ENCODE measurements at places on chromosomes 11 and 22.

DNA sequence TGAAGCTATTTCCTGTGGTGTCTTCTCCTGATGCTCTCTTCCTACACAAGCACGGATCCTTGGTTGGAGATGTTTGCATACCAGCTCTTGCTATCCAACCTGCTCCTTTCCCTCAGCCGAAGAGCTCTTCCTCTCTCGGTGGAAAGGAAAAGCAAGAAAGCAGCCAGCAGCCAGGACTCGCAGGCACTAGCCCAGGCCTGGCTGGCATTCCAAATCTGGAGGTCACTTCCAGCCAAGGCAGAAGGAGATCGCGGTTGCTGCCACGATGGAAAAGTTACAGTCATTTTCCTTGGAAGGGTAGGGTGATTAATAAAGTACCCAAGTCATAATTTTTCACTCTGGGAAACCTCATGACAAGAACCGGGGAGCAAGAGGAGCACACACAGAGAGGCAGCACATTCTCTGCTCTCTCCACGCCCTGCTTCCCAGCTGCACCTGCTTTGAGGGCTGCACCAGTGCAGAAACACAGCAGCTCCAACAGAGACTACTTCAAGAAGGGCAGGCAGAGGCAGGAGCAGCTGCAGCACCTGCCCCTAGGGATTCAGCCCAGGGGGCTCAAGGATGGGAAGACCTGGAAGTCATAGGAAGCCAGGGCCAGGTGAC, 399.3 kb downstream of the CADM1 start:
- DNase-seq: no peak

GRCh38 chr11:95702526-95702925, 87.1 kb downstream of the FAM76B start:
- DNase-seq: no peak

DNA sequence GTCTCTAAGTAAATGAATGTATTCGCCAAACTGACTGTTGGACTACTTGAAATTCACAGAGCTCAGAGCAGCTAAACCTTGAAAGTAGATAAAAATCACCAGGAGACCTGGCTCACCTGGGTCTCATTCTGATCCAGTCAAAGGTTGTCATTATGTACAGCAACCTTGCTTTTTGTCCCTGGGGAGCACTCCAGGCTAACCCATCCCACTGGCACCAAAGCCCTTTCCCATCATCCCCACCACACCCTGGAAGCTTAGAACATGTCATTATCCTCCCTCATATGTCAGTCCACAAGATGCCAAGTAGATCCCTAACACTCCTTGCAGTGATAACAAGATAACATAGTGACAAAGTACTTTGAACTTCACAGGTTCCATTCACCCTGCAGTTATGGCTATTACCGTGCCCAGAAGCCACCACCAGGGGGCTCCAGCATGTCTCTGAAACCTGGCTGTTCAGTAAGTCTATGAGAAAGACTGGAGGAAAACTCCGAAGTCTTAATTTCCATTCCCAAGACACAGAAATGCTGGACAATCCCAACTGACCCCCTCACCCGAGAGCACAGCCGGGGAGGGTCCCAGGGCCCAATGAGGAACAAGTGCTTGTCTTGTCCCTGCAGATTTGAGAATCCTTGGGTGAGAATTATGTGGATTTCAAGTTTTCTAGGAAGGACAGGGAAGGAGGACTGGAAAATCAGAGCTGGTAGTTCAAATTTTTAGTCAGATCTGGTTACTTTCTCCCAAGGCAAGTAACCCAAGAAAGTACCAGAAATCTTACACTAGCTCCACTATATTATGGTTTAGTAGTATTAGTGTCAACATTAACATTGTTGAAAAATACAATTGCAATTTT, 43.0 kb upstream of the USP47 start:
- DNase-seq: no peak

GRCh38 chr11:61187505-61188130, 15.7 kb upstream of the PGA3 start:
- peak; percentile 6 for DNase-seq

DNA sequence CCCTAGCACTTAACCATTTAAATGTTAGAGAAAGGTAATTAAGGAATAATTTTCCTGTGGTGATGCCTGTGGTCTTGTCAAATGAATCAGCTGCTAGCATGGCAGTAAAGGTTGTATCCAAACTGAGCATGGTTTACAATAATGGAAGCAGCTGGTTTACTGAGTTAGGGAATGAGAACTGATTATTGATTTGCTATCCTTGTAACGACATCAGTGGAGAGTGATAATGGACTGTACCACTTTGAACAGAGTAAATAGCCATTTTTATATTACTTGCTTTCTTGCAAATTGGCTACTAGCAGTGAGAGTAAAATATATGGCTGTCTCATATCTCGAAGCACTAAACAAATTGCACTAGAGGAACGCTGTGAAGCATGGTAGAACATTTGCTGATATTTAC, 589.0 kb upstream of the ANO5 start:
- DNase-seq: no peak

DNA sequence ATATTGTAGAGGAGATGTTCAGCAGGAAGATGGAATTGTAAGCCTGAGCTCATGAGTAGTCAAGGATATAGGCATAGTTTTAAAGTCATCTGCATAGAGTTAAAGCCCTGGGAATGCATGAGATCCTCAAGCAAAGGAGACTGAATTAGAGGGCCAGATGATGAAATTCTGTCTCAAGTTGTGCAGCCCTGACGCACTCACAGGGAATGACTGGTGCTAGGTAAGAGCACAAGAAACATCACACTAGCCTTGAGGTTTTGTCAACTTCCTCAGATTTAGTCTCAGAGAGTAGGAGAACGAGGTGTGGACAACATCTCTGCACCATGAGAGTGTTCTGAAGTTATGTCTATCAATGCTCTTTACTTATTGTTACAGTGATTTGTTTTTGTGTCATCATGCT, 5.8 kb downstream of the RAB38 start:
- no peak for DNase-seq

- DNase-seq: no peak
Observed at GRCh38 chr11:46207270-46207669, 70.2 kb upstream of the CREB3L1 start.

DNA sequence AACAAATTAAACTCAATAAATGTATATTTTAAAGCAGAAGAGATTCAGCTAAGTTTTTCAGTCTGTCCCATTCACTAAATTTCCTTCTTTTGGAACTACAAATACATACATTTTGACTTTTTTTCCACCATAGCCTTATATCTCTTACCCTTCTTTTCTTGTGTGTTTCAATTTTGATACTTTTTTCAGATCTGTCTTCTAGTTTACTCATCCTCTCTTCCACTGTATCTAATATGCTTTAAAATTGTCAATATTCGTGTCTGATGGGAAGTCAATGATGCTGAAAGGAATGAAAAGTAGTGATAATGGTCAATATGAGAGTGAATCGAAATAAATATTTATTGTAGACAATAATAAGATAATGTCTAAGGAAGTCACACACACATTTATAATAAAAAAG, 332.3 kb upstream of the KIRREL3 start:
- DNase-seq: no peak

DNA sequence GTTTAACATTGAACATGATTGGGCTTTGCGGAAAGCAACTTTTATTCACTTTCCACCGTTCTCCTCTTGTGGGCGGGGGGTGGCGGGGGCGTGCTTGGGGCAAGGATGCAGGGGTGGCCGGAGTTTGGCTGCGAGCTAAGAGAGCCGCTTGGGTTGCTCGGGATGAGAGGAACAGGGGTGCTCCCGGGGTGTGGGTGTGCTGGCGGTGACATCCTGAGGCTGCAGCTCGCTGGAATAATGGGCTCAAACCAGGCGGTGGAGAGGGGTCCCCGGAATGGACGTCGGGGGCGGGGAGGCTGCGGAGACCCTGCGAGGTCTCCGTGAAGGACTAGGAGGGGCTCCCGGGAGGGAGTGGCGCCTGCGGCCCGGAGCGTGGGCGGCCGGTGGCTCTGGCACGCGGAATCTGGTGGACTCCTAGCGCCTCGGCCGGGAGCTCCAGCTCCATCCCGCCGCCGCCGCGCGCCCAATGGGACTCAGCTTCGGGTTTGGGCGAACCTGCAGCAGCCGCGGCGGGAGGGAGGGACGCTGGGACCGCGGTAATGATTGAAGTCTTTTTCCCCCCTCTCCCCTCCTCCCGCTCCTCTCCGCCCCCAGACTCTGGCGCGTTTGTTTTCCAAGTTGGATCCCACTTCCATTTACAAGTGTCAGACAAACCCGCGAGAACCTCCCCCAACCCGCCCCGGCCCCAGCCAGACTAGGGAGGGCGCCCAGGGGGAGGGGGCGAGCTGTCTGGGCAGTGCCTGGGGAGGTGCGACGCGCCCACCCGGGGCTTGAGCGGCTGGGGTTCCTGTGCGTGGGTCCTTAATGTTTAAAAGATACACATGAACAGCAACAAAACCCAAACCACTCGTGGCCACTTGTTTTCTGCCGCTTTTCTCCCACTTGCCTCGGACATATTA, 2.0 kb downstream of the FAT3 start:
- no peak for DNase-seq

- no peak for DNase-seq
Observed at GRCh38 chr22:44704159-44705021, 2.4 kb downstream of the PRR5 start.

DNA sequence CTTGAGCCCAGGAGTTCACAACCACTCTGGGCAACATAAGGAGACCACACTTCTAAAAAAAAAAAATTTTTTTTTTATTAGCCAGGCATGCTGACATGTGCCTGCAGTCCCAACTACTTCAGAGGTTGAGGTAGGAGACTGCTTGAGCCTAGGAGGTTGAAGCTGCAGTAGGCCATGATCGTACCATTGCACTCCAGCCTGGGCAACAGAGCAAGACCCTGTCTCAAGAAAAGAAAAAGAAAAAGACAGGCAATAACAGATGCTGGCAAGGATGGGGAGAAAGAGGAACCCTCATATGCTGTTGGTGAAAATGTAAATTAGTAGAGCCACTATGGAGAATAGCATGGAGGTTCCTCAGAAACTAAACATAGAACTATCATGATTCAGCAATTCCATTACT, 64.8 kb downstream of the PAK1 start:
- DNase-seq: no peak

DNA sequence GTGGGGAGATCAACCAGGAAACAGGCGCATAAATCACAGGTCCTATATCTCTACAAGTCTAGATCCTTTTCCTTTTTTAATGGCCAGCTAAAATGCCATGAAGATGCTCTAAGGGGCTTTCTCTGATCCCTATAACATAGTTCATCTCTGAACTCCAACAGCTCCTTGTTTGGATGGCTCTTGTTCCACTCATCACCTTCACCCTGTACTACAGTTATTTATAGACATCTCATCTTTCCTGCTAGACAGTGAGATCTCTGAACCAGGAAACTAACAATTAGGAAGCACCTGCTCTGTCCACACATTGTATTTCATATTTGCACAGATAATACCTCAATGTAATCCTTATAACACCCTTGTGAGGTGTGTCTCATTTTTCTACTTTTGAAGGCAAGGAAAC, 31.6 kb downstream of the KCNA4 start:
- DNase-seq: no peak

DNA sequence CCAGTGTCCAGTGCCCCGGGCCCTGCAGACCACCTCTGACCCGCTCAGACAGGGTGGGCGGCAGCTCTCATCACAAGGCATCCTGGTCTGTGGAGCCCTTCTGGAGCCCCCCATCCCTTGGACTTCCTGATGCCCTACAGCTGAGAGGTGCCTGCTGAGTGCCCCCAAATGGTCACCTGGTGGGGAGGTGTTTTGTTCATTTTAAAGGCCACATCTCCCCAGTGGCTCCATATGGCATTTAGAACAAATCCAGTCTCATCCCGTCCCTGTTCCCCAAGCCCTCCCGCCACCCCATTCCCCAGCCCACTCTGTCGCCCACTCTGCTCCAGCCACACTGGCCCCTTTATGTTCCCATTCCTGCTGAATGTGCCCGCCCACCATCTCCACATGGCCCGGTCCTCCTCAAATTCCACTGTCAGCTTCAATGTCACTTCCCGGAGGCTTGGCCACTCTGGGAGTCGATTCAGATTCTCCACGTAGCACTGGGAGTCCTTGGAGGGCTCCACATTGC, 32.8 kb downstream of the OSBPL5 start:
- DNase-seq: no peak

DNA sequence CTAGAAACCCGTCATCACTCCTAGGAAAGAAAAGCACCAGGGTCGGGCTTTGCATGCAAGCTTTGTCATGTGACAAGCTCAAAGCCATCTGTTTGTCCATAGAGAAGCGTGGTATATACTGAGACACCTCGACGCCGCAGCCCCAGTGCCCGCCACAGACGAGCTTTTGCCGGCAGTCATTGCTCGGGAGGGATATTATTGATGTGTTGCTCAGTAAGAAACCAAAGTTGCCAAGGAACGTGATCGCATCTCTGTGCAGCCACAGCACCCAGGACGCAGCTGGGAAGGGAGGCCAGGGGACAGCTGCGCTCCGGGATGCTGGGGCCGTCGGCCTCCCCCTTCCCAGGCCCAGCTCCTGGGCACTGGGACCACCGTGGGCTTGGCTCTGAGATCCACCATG, 89.5 kb upstream of the KCNQ1OT1 start:
- no peak for DNase-seq

DNA sequence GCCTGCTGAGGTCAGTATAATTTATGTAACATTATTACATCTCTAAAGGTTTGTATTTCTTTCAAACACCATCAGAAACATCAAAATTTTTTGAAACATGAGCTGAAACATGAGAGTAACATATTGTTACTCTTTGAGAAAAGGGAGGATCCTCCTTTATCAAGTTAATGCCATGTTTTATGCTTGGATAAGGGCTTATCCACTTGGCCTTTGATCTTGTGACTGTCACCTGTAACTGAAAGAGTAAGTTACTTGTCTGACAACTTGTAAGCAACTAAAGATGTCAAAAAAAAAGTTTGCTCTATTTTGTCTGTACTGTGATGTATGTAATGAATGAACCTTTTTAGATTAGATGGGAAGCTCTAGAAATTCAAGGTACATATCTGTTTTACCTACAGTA, 59.6 kb downstream of the FAR1 start:
- no peak for DNase-seq

GRCh38 chr11:680476-680875, 14.5 kb downstream of the DEAF1 start:
- DNase-seq: no peak

GRCh38 chr11:109347304-109347703, 74.7 kb upstream of the C11orf87 start:
- DNase-seq: no peak

GRCh38 chr11:81658722-81659121, 1074.9 kb downstream of the FAM181B start:
- no peak for DNase-seq

GRCh38 chr22:39244136-39244495, 666 bp downstream of the PDGFB start:
- DNase-seq: no peak

DNA sequence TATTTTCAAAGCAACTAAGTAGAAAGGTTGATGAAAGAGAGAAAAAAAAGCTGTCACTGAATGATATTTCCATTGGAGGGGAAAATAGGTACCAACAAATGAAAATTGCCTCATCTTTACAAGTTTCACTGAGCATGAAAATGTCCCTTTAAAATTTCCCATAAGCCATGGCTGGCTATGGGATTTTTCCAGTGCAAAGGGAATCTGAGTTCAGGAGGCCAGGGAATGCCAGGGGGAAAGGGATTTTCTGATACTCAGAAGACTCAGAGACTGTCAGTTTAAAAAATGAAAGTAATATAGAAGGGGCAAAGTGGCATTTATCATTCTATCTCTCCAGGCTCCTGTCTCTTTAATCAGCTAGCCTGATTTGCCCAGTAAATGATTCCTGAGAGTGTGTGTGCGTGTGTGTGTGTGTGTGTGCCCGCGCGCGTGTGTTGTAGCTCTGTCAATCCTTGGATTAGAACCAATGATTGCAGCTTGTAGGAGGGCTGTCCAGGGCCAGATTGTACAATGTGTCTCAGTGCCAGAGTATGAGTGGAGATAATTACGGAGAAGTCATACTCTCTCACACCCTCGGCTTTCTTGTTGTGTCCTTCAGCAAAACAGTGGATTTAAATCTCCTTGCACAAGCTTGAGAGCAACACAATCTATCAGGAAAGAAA, at the start of gene NTM:
Gene NTM, plus strand, starts transcription at position 526 of the 662 bp plus-strand sequence.
- no peak for DNase-seq
